AG08395 (cell line): ENCODE measurements at places on chromosomes 4 and X.

DNA sequence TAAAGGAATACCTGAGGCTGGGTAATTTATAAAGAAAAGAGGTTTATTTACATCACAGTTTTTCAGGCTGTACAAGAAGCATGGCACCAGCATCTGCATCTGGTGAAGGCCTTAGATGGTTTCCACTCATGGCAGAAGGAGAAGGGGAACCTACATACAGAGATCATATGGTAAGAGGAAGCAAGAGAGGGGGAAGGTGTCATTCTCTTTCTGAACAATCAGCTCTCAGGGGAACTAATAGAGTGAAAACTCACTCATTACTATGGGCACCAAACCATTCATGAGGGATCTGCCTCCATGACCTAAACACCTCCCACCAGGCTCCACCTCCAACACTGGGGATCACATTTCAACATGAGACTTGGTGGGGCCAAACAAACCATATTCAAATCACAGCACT is 61.7 kb upstream of the PPP1R2C start:
- DNase-seq, result no peak

DNA sequence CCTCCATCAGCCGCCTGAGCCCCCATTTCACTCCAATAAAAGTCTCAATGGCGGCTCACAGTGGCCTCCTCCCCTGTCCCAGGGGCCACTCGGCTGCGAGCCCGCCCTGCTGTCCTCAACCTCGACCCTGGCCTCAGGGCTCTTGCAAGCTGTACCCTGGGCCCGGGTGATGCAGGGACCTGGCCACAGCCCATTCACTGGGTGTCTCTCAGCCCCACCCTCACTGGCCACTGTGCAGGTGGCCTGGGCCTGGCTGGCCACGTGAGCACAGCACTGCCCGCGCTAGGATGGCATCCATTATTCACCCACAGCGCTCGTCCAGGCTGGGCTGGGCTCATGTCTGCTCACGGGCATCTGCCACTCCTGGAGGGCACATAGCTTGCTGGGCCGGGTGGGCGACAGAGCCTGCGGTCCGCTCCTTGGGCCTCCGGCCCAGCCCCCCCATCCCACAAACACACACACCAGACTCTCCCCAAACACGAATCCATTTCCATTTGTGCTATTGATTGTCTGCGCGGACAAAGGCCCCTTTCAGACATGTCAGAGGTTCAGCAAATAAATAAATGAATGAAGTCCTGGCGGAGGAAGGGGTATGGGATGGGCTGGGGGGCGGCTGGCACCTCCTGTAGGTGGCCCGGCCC is 16.5 kb upstream of the FGFR3 start:
- DNase-seq, result no peak

- DNase-seq, result no peak
Observed at GRCh38 chr4:1566838-1567518, 117.1 kb downstream of the FAM53A start.

DNA sequence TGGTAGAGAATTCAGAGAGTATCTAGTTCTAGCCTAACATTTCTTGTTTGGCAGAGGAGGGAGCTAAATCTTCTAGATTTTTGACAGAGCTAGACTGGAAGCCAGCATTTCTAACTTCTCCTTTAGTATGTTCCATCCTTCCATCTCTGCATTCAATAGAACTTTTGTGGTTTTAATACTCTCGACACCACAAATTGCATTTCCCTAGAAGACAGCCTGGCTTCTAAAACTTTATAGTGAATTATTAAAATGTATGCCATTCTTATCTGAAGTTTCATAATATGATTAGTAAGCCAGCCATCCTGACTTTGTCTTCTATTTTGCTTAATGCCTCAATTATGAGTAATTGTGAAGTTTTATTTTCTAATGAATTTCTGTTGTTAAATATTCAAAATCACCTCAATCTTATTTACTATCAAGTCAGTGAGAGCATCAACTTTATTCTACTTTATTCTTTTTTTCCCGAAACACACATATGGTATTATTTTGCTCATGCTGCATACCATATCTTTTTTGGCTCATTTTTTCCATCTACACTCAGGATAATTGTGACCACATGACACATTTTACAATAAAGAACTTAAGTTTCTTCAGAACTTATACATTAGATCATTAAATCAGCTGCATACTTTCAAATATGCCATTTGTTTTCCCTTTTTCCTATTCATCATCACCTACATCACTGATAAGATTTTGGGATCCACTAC is 30.2 kb downstream of the EDNRA start:
- DNase-seq, result no peak

- DNase-seq, result no peak
Observed at GRCh38 chr4:183158062-183158461, 59.0 kb downstream of the WWC2 start.

DNA sequence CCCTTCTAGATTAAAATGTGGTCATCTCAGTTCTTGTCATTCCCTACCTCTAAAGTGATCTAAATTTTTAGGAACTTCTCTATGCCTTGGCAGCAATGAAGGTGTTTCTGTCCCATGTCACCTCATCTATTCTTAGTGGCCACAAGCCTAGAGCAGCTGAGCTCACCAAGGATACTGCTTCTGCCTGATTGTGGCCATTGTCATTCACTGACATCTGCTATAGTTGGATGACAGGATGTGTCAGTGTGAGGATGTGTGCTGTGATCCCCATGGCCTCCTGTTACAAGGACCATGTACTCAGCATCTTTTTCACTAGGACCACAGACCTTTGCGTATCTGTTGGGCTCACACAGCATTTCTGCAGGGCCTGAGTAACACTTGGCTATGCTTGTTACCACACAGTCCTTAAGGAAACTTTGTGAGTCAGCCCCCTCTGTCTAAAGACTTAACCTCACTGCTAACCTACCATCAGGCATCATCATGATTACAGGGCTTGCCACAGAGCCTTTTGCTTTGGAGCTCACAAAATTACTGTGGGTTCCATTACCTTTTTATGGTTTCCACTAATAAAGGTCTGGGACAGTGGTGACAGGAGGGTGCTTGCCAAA is 421.0 kb downstream of the ADAM29 start:
- no peak for DNase-seq

DNA sequence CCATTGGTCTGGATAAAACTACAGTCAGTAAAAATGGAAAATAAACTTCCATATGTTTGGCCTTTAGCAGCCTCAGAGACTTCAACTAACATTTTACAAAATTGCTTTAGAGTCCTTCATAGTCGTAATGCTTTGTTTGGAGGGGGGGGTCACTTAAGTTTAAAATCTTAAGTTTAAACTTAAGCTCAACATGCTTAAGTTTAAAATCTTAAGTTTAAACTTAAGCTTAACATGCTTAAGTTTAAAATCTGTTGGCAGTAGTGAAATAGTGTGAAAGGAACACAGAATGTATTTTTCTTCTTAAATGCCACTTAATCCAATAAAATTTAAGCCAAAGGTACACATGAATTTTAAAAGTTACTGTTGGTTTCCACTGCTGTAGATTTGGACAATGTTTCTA is 45.9 kb upstream of the UNC5C start:
- no peak for DNase-seq

GRCh38 chr4:184114431-184114830 is 103.2 kb downstream of the ENPP6 start:
- DNase-seq, result no peak
